NCI-H1417 (cell line): ENCODE measurements at places on chromosomes 13 and 19.

GRCh38 chr13:63299866-63300394, 1884.3 kb upstream of the PCDH20 start:
- DNase-seq, result no peak

DNA sequence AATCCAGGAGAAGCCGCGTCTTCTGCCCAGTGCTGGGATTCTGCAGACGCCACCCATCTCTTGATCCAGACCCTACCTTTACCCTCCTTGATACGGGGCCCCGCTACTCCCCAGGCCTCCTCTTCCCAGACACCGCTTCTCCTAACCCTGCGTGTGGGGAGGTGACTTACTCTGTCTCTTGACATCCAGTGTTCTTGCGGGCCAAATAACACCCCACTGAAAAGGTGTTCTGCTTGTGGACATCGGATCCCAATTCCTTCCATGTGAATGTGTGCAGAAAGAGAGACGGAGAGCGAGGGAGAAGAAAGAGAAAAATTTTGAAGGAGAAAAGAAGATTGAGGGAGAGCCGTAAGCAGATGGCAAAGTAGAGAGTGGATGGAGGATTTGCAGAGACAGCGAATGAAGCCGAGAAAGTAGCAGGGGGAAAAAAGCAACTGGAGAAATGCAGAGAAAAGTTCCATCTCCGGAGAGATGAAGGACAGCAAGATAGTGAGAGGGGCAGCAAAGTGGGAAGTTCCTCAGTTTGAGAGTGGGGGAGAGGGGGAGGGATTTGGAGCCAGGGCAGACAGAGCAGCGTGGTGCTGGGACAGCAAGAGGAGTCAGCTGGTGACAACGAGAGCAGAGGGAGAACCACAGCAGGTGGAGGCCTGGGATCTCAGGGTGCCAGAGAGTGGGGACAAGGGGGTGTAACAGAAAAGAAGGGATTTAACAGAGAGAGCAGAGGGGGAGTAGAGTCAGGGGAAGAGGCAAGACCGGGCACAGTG, 814 bp downstream of the ZNF480 start:
- no peak for DNase-seq

DNA sequence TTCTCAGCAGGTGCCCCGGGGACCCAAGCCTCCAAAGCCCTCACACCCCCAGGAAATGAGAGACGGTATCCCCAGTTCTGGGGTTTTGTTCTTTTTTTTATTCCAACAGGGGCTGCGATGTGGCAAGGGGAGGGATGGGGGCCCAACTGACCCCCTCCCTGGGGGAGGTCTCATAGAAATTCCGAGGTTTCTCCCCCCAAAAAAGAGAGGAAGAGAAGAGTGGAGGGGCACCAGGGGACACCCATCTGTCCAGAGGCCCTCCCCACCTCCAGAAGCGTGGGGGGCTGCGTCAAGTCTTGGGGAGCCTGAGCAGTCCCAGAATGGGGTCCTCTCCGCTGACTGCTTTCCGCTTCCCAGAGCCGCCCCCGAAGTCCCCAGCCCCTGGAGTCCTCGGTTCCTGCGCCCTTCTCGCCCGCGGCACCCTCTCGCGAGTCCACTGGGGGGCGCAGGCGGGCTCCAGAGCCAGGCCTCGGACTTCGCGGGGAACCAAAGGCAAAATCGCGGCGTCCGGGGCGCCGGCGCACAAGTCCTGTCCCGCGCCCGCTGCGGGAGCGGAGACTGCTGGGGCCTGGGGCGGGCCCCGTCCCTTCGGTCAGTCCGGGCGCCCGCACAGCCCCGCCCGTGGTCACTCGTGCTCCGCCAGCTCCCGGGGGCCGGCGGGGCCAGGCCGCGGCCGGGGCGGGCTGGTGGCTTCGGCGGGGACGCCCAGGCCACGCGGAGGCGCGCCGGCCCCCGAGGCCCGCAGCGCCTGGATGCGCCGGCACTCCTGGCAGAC, 4.4 kb upstream of the ATP1A3 start:
- peak; percentile 52 for DNase-seq

GRCh38 chr19:49057636-49058234, at the start of gene CGB7:
TSS of gene CGB7 (minus strand) at chr19:49057749. CDS start at chr19:49055375, 2,374 bp downstream.
- no peak for DNase-seq

- DNase-seq, result no peak
Observed at GRCh38 chr13:113404366-113404722, 40.4 kb upstream of the GRTP1 start.

GRCh38 chr13:100980171-100980570, 305.6 kb upstream of the TMTC4 start:
- DNase-seq, result no peak

DNA sequence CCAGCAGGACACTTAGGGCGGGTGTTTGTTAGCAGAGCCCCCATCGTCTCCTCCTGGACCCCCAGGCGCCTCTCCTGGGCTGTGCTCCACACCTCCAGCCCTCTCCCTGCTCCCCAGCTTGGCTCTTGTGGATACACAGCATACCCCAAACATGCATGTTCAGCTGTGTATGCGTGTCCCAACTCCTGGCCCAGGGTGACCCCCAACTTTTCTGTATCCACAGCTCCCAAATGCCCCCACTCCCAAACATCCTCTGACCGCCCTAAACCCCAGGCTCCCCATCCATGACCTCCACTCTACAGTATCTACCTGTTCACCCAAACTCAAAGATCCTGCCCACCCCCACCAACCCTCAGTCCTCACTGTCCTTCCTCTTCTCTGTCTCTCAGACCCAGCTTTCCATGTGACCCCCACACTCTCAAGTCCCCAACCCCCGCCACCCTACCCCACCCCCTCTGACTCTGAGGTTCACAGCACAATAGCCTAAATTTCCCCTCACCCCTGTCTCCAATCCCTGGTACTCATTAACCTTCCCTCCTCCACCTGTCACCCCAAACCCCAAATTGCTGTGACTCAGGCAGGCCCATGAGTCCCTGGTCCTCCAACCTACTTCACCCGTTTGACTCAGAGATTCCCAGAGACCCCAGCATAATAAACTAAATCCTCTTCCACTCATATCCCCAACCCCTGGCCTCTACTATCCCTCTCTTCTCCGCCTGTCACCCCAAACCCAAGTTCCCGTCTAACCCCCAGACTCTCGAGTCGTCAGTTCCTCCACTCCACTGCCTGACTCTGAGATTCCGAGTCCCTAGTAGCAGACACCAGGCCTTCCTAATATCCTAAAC, 968 bp downstream of the UBE2M start:
- DNase-seq, result no peak

DNA sequence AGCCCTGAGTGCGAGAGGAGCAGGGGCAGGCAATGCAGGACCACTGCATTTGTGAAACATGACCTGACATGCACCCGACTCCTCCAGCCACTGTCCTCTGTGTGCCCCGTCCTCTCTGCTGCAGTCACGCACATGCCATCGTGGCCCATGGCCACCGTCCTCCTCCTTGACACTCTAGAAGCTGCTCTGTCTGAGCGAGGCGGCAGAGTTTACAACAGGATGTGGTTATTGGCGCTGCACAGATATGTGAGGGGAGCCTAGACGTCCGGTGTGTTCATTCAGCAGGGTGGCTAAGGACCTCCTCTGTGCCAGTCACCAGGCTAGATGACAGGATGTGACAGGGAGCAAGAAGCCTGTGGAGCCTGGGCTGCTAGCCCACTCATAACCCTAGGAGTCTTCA, 277.8 kb downstream of the FOXO1 start:
- no peak for DNase-seq
